Fibroblast of skin of left quadriceps (primary cell): ENCODE measurements at places on chromosomes 11 and 22.

DNA sequence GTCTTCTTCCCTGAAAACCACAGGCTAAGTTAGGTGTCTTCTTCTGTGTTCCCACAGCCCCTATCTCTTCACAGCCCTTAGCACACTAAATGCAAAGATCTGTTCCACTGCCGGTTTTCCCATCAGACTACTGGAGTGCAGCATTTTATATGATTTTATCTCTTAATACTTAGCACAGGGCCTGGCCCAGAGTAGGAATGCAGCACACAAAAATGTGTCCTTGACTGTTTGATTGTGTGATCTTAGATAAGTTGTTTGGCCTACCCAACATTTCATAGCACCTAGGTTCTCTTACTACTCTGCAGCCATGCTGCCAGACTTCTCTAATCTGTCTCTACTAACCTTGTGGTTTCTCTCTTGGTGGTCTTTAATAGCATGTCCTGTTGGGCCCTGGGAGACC, 54.1 kb upstream of the RRM1 start:
- DNase-seq, result no peak

DNA sequence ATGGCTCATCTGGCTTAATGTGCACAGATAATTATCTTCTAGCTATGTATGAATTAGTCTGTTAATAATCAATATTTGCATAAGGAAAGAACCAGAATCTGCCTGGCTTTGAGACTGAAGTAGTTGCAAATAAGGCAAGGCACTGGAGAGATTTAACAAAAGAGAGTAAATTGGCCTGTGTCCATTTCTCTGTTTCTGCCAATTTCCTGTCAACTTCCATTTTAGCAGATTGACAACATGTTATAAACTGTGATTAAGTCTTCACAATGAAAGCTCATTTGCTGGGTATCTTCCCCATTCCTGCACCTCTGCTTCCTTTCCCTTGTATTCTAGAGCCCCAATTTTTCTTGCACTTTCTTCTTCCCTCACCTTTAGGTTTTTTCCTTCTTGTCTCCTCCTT, 5.3 kb upstream of the TMEM123 start:
- no peak for DNase-seq

GRCh38 chr11:2923446-2924375, 5.5 kb downstream of the PHLDA2 start:
- DNase-seq, result no peak

DNA sequence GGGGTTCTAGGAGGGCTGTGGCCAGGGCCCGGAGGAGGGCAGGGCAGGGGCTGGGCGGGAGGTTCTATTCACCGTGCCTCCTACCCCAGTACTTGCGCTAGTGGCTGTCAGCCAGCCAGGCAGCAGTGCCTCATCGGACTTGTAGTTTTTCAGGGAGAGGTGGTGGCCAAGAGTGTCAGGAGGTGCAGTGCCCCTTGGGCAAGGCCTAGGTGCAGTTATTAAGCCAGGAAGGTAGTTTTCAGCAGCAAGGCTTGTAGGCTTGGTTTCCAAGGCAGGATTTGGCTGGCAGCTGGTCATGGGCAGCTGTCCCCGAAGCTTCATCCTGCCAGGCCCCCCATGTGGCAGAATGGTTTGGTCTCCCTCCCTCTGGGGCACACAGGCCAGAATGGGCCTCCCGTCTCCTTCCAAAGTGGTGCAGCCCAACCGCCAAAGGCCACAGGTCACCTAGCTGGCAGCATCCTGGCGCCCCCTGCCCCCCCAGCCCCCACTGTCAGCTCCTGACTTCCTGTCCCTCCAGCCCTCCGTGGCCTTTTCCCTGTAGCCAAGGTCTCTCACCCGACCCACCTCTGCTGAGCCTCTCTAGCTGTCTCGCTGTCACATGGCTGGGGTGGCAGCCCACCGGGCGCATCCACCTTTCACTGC, 8.5 kb downstream of the CCDC88B start:
- no peak for DNase-seq
